ENCODE measurements at places on chromosomes 1 and 21.

DNA sequence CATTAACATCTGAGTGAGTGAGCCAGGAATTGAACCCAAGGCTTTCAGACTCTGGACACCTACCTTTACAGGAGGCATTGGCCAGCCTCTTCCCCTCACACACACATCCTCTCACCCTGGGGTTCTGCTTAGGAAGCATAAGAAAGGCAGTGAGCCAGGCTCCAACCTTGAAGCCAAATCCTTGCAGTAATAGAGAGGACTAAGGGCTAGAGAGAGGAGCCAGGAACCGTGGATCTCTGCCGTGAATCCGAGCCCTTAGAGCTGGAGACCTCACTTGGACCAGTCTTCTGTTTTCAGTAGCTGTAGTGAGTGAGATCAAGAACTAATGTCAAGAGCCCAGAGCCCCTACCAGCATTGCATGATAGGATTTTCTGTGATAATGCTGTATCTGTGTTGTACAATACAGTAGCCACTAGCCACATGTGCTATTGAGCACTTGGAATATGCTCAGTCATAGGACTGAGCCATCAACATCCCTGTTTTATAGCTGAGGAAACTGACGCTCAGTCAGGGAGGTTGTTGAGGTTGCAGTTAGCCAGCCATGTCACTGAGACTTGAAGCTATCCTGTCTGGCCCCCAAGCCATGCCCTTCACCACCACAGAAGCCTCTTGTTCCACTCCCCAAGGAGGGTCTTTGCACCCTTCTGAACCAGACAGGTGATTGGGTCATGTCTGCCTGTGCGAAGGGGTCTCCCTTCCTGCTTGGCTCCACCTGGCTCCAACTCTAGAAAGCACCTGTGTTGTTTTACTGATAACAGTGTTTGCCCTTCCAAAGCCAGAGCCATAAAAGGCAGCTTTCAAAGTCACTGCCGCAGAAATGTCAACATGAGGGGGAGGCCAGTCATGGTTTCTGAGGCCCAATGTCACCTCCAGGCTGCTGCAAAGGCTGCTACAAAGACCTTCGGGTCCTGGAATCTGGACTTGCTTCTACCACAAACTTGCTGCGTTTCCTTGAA, 101.1 kb upstream of the JUN start:
- no peak for DNase-seq

DNA sequence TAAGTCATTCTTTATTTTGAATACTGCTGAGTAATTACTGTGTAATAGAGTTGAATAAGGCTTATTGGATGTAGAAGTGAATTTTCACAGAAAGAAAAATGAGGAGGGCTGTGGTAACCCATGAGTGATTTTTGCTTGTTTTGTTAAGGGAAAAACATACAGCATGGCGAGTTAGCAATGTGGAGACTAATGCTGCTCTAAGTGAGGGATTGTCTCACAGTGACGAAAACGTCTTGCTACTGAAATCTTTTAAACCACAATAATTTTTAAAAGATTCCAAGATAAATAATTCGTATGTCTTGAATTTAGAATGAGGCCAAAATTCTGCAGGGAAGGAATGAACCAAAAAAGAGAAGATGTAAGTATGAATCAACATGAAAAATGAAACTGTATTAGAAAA, 16.2 kb upstream of the PLA2G4A start:
- no peak for DNase-seq

GRCh38 chr21:45110873-45111624, 36.7 kb downstream of the ADARB1 start:
- DNase-seq = no peak

DNA sequence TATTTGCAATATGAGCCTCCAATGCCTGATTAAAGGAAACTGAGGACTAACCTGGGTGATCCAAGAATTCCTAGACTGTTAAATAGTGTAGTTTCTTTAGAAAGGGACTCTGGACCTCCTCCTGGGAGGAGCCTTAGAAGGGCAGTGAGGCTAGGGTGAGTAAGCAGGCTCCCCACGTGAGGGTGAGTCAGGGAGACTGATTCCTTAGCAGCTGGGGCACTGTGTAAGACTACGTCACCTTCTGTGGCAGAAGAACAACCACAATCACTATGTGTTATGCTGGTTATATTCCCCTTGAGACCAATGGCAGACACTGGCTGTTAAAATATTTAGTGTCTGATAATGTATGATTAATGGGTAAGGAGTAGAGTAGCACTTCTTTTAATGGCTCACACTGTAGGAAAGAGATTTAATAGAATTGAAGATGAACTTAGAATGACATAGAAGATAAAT, 53.3 kb upstream of the SYT14 start:
- no peak for DNase-seq

GRCh38 chr1:157829711-157830110, 9.8 kb upstream of the FCRL1 start:
- no peak for DNase-seq

DNA sequence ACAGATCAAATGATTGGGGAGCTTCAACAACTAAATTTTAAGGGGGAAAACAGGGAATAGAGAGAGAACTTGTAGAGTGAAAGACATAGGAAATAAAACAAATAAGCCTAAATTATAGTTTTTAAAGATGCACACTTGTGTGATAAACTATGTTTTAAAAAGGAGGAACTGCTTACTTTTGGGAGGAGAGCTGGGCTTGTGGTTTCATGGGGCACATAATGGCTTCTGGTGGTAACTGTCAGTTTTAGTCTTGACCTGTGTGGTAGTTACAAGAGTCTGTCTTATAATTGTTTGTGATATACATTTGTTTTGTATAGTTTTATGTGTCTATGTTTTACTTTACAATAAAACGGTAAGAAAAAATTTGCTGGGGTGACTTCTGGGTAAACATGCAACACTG, 165.3 kb downstream of the COL24A1 start:
- DNase-seq = no peak

GRCh38 chr1:154982341-154982740, 803 bp upstream of the FLAD1 start:
- no peak for DNase-seq

GRCh38 chr1:157004806-157005205, 40.7 kb downstream of the ARHGEF11 start:
- no peak for DNase-seq

DNA sequence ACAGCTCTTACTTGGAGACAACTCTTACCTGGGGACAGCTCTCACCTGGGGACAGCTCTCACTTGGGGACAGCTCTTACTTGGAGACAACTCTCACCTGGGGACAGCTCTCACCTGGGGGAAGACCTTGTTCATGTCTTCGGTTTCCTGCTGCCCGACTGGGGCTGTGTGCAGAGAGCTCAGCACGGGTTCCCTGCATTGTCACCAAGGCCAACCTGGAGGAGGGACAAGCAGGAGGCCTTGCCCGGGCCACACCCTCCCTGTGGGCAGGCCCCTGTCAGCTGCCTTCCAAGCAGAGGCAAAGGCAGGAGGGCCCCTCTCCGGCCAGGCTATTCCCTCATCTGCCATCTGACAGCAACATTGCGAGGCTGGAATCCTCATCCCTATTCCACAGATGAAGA, at the start of gene LDLRAD1:
Gene LDLRAD1 (minus strand): TSS at position 208 of the 400 bp plus-strand sequence. CDS start 74 bp downstream, at position 134.
- DNase-seq = no peak

- no peak for DNase-seq
These were observed 16.2 kb downstream of the INSRR start for GRCh38 chr1:156842618-156843300.

DNA sequence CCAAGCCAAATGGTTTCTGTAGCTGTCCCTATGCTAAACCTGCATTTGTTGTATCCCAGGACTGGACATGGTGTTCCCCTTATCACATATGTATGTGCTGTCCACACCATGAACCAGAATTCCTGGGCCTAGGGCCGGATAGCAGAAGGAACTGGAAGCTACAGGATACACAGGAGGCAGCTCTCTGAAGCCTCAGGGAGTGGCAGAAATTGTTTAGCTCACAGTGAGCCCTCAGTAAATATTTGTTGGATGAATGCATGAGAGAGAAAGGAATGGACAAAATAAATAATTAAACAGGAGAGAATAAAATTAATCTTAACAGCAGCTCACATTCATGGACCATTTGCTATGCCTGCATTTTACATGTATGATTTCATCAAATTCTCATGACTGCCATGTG, 2.1 kb downstream of the NIPAL3 start:
- DNase-seq = no peak

- DNase-seq = no peak
These were observed 66.0 kb upstream of the PAX7 start for GRCh38 chr1:18564676-18565075.

GRCh38 chr1:63129855-63130254, 192.5 kb upstream of the FOXD3 start:
- no peak for DNase-seq

GRCh38 chr1:88068407-88068960, 615.6 kb upstream of the PKN2 start:
- no peak for DNase-seq

GRCh38 chr1:55040933-55041494, 1.7 kb downstream of the PCSK9 start:
- no peak for DNase-seq

DNA sequence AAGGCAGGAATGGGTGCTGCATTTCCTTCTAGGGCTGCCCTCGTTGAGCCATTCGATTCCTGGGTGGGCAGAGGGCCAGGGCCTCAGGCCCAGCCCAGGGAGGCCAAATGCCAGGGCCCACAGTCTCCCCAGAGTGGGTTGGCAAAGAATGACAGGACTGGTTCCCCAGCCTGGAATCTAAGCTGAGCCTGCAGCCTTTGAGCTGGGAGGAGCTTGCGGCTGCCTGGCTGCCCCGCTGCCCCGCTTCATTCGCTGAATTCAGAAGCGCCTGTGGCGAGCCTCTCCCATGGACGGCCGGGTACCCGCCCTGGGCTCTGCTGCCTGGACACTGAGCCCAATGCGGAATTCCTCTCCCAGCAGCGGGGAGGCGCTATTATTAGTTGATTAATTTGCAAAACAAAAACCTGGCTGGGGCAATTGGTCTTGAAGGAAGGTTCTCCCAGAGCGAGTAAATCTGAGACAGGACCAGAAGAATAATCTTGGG, 32.3 kb upstream of the TARDBP start:
- no peak for DNase-seq

GRCh38 chr1:232207073-232207866, 422.7 kb downstream of the SIPA1L2 start:
- DNase-seq = no peak

DNA sequence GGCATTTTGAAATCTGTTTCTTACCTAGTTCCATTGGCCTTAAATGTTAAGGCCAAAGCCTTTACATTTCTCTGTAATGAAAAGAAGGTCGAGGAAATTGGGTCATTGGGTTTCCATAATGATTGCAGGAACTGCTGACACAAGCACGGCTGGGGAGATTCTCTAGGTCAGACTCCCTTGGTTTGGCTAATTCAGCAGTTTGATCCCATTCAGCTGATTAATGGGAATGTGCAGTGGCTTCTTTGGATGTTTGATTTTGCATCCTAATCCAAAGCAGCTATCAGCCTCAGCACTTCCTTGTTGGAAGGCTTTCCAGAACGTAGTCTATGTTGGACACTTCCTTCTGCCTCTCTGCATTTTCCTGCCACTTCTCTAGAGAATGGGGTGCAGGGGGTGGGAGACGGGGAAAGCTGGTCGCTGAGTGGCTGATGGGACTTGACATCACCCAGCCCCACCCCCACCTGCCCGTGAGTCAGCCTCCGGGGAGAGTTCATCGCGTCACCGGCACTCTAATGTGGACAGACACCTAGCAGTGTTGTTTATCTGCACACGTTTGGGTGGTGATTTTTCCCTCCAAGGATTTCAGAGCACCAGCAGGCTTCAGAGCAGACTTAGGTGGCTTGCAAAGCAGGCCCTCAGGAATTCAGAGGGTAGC, 5.4 kb downstream of the PSEN2 start:
- DNase-seq = no peak

DNA sequence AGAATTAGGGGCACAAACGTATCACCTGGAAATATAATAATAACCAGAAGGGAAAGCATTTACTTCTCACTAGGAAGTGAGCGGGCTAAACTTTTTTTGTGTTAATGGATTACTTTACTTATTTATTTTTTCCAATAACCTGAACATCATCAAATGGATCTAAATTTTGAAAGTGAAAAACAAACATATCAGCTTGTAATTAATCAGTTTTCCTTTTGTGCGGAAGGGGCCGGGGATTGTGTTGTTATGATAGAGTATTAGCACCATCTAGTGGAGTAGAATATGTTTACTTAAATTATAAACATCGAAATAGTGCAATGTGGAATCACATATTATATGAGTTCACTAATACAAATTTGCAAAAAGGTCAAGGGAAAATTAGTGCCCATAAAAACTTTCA, 9.0 kb downstream of the CFH start:
- no peak for DNase-seq

GRCh38 chr1:27621051-27621920, 13.7 kb downstream of the FGR start:
- DNase-seq = no peak

DNA sequence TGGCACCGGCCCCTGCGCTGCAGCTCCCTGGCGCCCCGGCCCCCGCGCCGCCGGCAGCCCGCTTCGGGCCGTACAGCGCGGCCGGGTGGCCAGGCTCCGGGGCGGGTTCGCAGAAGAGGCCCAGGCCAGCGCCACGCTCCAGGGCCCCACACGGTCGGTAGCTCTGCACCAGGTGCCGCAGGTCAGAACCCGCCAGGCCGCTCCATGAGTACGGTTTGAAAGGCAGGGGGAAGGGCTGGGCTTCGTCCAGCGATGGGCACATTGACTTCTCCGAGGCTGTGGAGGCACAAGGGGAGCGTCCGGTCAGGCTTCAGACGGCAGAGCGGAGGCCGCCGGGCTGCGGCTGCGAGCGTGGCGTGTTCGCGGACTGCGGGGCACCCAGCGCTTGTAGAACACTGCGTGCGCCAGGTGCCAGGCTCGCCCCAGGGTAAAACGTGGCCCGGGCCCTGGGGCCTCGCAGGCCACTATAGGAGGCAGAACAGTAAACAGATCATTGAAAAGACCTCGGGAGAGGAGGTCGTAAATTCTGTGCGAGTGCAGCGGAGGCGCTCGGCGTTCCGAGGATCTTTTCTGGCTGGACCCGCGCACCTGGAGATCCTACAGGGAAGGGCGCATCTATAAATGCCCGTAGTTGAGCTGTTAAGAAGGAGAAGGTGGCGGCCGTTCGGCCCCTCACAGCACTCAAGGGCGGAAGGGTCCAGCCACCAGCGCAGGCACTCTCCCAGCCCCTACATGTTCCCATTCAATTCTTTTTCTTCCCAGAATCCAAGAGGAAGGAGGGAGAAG, 5.7 kb downstream of the GFI1 start:
- DNase-seq = no peak

- DNase-seq = no peak
These were observed 8.0 kb upstream of the THEMIS2 start for GRCh38 chr1:27864264-27864895.

GRCh38 chr1:46445773-46446256, 43.8 kb upstream of the DMBX1 start:
- no peak for DNase-seq

DNA sequence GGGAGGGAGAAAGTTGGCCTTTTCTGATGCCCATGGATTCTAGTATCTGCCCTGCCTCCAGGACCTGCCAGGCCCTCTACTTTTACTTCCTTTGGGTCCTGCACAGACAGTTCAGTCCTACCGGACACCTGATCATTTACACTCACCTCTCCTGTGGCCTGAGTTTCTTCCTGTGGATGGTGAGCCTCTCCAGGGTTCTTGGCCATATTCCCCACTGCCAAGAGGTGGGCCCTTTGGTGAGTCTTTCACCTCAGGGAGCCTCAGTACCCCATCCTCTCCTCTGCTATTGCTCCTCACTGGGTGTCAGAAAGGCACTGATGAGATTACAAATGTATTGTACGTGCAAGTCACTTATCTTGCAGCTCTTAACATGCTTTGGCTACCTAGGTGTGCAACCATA, 81.4 kb upstream of the ETV3 start:
- DNase-seq = no peak

Measured in stimulated activated CD4-positive, alpha-beta T cell treated with anti-CD3 and anti-CD28 coated beads, Interleukin-1b, Interleukin-23, amount 100 ng/mL, for 1 hour (primary cell).